RWPE1 (cell line): ENCODE measurements at places on chromosomes 6 and 20.

DNA sequence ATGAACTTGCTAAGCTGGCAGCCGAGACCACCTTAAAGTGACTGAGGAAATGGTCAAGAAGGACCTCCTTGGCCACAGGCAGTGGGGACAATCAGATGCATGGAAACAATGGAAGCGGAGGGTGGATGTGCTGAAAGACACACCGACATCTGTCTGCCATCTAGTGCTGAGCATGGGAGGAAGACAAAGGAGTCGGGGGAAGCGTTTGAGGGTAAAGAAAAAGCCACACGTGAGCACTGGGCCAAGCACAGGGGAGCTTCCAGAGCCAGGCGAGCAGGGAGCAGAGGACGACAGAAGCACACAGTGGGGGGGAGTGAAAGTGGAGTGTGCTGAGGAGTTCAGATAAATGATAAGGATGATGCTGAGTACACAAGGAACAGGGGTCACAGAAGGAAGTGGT lies 367.8 kb downstream of the ZFAND3 start:
- no peak for DNase-seq

- DNase-seq, result no peak
These were observed 20.1 kb upstream of the BCAS1 start for GRCh38 chr20:54090230-54091119.

GRCh38 chr6:163579880-163580295 lies 165.4 kb downstream of the QKI start:
- DNase-seq, result no peak

- peak; percentile 52 for DNase-seq
These were observed 9.4 kb downstream of the MAS1 start for GRCh38 chr6:159899994-159900745.

- peak; percentile 36 for DNase-seq
These were observed 212.6 kb downstream of the MOXD1 start for GRCh38 chr6:132188556-132189264.

GRCh38 chr6:148364056-148364824 lies 21.6 kb downstream of the SASH1 start:
- no peak for DNase-seq
